ENCODE measurements at places on chromosomes 13 and 19. TPM values are rescaled to one million over a fixed set of nuclear protein-coding genes. Genes with fewer than 3 reads are reported as not detected.

The ZNF177 gene
- total RNA-seq: 0.32 TPM

The FLT1 gene
- 63.8 TPM for total RNA-seq

The SH2D3A gene
- 0.32 TPM for total RNA-seq

The WDR88 gene
- total RNA-seq: not detected

The LILRB5 gene
- not detected for total RNA-seq

The NLRP4 gene
- total RNA-seq: not detected

The RASAL3 gene
- 6.3 TPM for total RNA-seq

The KANK3 gene
- 41.8 TPM for total RNA-seq

The SAMD1 gene
- 13.8 TPM for total RNA-seq

The POGLUT2 gene
- total RNA-seq: 23.3 TPM

The KLK15 gene
- not detected for total RNA-seq

The CCDC122 gene
- total RNA-seq: 3.8 TPM

The GPR4 gene
- 4.1 TPM for total RNA-seq

The FCER2 gene
- not detected for total RNA-seq

The PALM3 gene
- not detected for total RNA-seq

All from bladder microvascular endothelial cell (primary cell).